ENCODE measurements at places on chromosomes 13 and 19.

DNA sequence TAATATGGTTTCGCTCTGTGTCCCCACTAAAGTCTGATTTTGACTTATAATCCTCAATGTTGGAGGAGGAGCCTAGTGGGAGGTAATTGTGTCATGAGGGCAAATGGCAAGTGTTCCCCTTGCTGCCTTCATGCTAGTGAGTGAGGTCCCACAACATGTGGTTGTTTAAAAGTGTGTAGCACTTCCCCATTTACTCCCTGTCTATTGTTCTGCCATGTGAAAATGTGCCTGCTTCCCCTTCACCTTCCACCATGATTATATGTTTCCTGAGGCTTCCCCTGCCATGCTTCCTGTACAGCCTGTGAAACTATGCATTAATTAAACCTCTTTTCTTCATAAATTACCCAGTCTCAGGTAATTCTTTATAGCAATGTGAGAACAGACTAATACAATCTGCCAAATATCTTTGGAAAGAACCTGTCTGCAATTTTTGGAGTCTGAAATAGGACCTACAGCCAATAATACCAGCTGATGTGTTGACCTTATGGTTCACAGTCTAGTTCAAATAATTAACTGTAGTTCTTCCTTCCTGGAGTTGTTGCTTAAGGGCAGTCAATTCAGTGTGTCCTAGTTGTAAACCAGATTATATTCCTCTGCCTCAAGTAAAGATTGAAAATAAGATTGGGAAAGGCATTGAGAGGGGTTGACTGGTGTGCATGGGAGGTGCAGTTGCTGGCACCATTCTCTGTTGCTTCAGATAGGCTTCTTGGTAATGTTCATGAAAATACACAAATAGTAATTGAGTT lies 1442.9 kb downstream of the SLITRK1 start:
- H3K4me1 ChIP-seq, result no peaks in the 10 kb centered on the region
- H3K36me3 ChIP-seq, result no peaks in the 10 kb centered on the region
- no peak overlapping the region for H3K27ac ChIP-seq
- DNase-seq, result no peak

DNA sequence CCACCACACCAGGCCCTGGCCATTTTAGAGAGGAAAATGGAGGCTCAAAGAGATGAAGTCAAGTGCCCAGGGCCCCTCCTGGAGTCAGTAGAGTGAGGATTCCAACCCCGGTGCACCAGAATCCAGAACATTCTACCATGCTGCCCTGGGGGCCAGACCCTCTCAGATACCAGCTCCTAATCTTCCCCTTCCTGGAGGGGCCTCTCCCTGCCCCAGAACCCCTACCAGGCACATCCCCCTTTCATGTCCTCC lies 11.1 kb downstream of the CAPN12 start:
- no peaks in the 10 kb centered on the region for H3K27me3 ChIP-seq
- DNase-seq, result no peak
- no peak overlapping the region for H3K4me3 ChIP-seq
- no peaks in the 10 kb centered on the region for H3K36me3 ChIP-seq
- H3K4me1 ChIP-seq, result peaks cover 15% of the 10 kb centered on the region
- no peak overlapping the region for H3K27ac ChIP-seq

DNA sequence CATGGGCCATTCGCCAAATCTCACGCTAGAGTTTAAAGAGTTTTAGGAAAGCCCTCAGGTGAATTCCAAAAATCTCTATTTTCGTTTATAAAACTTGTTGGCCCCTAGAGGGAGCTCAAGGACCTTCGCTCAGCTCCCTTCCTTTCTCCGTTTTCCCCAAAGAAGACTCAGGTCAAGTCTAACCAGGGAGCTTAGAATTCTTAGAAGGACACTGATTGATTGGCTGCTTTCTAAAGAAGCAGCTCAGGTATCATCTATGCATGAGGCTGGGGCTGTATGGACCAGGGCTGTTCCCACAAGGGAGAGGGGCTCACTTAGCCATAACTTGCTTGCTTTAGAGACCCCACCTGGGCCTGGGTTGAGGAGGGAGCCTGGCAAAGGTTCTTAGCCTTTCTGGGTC lies 20.5 kb downstream of the DZIP1 start:
- H3K4me3 ChIP-seq, result no peak overlapping the region
- H3K36me3 ChIP-seq, result no peaks in the 10 kb centered on the region
- DNase-seq, result peak; percentile 42
- no peaks in the 10 kb centered on the region for H3K4me1 ChIP-seq

DNA sequence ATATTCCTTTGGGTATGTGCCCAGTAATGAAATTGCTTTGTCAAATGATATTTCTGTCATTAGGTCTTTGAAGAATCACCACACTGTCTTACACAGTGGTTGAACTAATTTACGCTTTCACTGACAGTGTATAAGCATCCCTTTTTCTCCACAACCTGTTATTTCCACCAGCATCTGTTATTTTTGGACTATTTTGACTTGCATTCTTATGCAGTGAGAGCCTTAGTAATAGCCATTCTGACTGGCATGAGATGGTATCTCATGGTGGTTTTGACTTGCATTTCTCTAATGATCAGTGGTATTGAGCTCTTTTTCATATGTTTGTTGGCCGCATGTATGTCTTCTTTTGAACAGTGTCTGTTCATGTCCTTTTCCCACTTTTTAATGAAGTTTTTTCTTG lies 92.0 kb upstream of the SPATA13 start:
- H3K4me3 ChIP-seq, result no peak overlapping the region
- no peak overlapping the region for H3K27ac ChIP-seq
- no peaks in the 10 kb centered on the region for H3K4me1 ChIP-seq
- DNase-seq, result no peak
- H3K27me3 ChIP-seq, result no peaks in the 10 kb centered on the region

GRCh38 chr13:29143847-29144246 lies 323.7 kb downstream of the MTUS2 start:
- H3K36me3 ChIP-seq, result no peaks in the 10 kb centered on the region
- no peak overlapping the region for H3K27ac ChIP-seq
- H3K4me1 ChIP-seq, result no peaks in the 10 kb centered on the region
- H3K4me3 ChIP-seq, result no peak overlapping the region
- DNase-seq, result no peak

- H3K27me3 ChIP-seq, result no peaks in the 10 kb centered on the region
- H3K27ac ChIP-seq, result no peak overlapping the region
- H3K4me3 ChIP-seq, result no peak overlapping the region
- H3K4me1 ChIP-seq, result no peaks in the 10 kb centered on the region
- DNase-seq, result no peak
These were observed 46.8 kb upstream of the SPACA7 start for GRCh38 chr13:112329376-112329775.

DNA sequence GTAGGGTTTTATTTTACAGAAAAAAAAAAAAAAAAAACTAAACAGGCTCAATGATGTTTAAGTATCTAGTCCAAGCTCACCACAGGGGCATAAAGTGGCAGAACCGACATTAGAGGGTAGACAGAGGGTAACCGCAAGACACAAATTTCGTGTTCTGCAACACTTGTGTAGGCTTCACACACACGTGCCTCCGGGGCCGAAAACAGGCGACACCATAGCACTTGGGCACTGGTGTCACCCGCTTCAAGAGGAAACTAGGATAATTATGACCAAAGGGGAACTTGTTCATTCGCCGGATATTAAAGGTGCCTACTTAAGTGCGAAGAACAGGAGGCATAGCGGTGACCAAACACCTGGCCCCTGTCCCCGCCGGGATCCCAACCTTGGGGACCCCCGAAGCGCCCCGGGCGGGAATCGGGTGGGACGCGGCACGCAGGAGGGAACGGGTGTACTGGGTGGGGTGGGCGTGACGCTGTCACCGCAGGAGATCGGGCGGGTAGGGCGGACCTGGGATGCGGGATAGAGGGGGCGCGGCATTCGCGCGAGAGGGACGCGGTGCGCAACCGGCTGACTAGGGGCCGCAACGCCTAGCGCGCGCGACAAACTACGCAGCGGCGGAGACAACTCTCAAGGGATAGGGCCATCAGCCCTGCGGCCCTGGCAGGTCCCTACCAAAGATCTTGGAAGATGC lies 558 bp downstream of the MZT1 start:
- H3K27me3 ChIP-seq, result no peaks in the 10 kb centered on the region
- H3K36me3 ChIP-seq, result no peaks in the 10 kb centered on the region
- DNase-seq, result peak; percentile 18
- H3K4me3 ChIP-seq, result peak overlapping the region; percentile 93

DNA sequence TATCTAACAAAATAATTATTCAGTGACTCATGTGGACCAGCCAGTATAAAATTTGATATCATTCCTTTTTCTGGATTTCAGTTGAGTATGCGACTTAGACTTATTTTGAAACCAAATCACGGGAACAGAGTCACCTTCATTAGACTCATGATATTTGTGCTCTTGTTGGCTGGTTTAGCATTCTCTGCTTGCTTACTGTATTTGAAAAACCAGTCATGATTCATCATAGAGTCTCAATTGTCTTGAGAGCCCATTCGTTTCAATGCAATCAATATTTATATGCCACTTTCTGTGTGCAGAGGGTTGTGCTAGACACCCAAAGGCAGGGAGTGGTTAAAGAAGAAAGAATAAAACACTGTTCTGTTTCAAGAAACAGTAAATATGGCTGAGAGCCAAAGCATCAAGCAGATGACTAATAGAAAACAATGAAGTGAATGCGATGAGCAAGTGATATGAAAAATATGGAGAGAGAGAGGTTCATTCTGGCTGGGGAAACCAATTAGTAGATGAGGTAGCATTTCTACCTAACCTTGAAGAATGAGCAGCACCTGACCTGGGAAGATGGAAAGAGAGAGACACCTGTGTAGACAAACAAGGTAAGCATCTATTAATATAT lies 99.6 kb upstream of the MBNL2 start:
- no peaks in the 10 kb centered on the region for H3K36me3 ChIP-seq
- H3K27me3 ChIP-seq, result no peaks in the 10 kb centered on the region
- no peaks in the 10 kb centered on the region for H3K4me1 ChIP-seq
- H3K27ac ChIP-seq, result no peak overlapping the region
- DNase-seq, result no peak

GRCh38 chr19:34075661-34076091 lies 96.6 kb upstream of the LSM14A start:
- no peaks in the 10 kb centered on the region for H3K36me3 ChIP-seq
- no peak overlapping the region for H3K4me3 ChIP-seq
- no peaks in the 10 kb centered on the region for H3K27me3 ChIP-seq
- no peaks in the 10 kb centered on the region for H3K4me1 ChIP-seq

DNA sequence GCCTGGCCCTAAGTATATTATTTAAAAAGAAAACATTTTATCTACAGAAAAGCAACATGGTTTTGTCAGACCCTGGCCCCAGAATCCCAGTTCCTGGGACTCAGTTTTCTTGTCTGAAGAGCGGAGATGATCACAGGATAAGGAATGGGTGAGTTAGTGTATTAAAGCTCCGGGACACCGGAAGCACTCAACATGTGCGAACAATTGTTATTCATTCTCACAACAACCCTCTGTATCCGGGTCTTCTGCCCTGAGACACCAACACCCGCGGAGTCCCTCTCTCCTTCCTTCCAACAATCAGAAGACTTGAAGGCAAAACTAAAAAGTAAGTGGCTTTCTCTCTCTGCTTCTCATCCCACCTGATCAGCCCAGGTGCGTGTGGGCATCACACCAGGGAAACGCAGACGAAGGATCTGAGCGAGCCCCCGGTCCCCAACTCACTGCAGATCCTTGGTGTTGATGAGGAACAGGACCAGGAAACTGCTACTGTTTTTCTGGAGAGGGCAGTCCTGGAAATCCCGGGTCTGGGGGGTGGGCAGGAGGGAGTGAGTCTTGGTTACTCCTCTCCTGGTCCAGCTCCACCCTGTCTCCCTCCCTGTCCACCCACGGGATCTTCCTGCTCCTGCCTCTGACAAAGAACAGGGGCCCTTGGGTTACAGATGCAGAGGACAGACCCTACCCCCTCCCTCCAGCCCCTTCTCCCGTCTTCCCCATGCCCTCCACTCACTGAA lies 2.0 kb downstream of the GPR108 start:
- H3K4me1 ChIP-seq, result peaks cover 29% of the 10 kb centered on the region
- H3K4me3 ChIP-seq, result no peak overlapping the region
- peaks cover 4% of the 10 kb centered on the region for H3K36me3 ChIP-seq

DNA sequence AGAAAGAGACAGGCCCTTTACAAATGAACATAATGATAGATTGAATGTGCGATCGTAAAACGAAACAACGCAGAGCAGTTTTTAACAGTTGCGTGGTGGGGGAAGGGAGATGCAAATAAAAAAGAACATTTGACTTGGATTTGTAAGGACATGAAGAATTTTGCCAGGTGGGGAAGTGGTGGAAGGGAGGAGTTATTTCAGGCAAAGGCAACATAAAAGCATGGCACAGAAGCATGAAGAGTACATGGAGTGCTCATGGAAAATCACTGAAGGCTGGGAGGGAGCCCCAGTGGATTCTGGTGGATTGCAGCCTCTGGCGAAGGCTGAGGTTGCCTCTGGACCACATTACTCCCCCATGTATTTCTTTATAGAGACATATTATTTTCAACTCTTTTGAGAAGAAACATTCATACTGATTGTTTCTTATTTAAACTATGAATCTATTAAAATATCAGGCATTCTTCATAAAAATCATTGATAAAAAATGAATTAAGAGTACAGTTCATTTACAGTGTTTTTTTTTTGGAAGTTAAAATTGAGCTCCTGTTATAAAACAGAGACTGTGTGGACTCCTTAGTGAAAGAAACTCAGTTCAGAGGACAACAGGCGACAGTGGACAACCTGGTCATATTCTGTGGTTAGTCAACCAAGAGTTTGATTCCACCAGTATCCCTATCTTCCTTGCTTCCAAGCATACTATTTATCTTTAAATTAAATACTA lies 57.5 kb downstream of the STARD13 start:
- H3K4me1 ChIP-seq, result peaks cover 4% of the 10 kb centered on the region
- H3K4me3 ChIP-seq, result no peak overlapping the region
- DNase-seq, result no peak

- peak overlapping the region; percentile 96 for H3K27ac ChIP-seq
- peak; percentile 70 for DNase-seq
- H3K4me3 ChIP-seq, result peak overlapping the region; percentile 96
- H3K4me1 ChIP-seq, result peaks cover 14% of the 10 kb centered on the region
These were observed 4.8 kb downstream of the IER2 start for GRCh38 chr19:13154911-13155471.

DNA sequence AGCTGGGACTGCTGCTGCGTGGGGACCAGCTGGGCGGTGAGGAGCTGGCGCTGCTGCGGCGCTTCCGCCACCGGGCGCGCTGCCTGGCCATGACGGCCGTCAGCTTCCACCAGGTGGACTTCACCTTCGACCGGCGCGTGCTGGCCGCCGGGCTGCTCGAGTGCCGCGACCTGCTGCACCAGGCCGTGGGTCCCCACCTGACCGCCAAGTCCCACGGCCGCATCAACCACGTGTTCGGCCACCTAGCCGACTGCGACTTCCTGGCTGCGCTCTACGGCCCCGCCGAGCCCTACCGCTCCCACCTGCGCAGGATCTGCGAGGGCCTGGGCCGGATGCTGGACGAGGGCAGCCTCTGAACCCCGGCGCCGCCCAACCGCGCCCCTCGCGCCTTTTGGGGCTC lies 12.8 kb downstream of the TNFAIP8L1 start:
- H3K27me3 ChIP-seq, result no peaks in the 10 kb centered on the region
- H3K36me3 ChIP-seq, result peaks cover 52% of the 10 kb centered on the region
- DNase-seq, result no peak
- no peak overlapping the region for H3K4me3 ChIP-seq

GRCh38 chr13:41835871-41836270 lies 125.0 kb downstream of the VWA8 start:
- no peaks in the 10 kb centered on the region for H3K27me3 ChIP-seq
- H3K4me3 ChIP-seq, result no peak overlapping the region
- no peaks in the 10 kb centered on the region for H3K36me3 ChIP-seq
- H3K4me1 ChIP-seq, result no peaks in the 10 kb centered on the region
- no peak overlapping the region for H3K27ac ChIP-seq
- DNase-seq, result no peak

GRCh38 chr13:51620165-51620983 lies 36.1 kb downstream of the WDFY2 start:
- H3K36me3 ChIP-seq, result no peaks in the 10 kb centered on the region
- no peak for DNase-seq
- H3K27me3 ChIP-seq, result no peaks in the 10 kb centered on the region
- H3K4me3 ChIP-seq, result no peak overlapping the region
- H3K27ac ChIP-seq, result no peak overlapping the region

- peaks cover 10% of the 10 kb centered on the region for H3K4me1 ChIP-seq
- no peaks in the 10 kb centered on the region for H3K36me3 ChIP-seq
These were observed 6.1 kb downstream of the ZIC5 start for GRCh38 chr13:99965329-99966000.

All from naive thymus-derived CD4-positive, alpha-beta T cell (primary cell).